ENCODE measurements at places on chromosomes 5 and 9. TPM values are rescaled to one million over a fixed set of nuclear protein-coding genes. Genes with fewer than 3 reads are reported as not detected.

Gene FOXE1
- 7.6 TPM for total RNA-seq

Gene ALDH1B1
- 4.2 TPM for total RNA-seq

DNA sequence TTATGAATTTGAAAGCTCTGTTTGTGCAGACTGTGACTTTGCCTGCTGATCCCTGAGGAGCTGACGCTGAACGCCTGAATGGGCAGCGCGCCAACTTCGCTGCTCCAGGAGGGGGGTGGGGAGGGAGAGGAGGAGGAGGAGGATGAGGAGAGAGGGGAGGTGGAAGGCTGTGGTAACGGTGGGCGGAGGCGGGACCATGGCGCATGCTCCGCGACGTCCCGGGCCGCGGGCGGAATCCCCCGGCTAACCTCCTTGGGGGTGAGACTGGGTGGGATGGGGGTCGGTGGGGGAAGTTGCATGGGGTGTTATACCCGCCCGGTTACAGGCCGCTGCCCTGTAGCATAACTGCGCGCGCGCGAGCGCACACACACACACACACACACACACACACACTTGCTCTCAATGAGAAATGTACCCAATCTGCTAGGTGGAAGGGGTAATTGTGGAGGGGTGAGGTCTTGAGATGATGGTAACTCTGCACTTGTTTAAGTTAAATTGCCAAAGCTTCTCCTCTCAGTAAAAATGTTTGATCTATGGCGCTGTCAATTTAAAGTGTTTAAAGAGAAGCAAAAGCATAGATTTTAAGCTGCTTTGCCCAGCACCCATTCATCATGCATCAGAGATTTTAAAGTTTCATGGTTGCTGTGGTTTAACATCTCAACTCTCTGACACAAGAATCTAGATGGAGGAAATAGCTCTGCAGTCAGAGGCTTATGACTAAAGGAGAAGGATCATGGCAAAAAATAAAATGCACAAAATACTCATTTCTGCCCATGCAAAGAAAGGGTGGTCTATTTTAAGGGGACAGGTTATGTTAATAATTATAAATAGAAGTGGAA, 76.6 kb upstream of the TBCA start:
- peak; percentile 56 for ATAC-seq

DNA sequence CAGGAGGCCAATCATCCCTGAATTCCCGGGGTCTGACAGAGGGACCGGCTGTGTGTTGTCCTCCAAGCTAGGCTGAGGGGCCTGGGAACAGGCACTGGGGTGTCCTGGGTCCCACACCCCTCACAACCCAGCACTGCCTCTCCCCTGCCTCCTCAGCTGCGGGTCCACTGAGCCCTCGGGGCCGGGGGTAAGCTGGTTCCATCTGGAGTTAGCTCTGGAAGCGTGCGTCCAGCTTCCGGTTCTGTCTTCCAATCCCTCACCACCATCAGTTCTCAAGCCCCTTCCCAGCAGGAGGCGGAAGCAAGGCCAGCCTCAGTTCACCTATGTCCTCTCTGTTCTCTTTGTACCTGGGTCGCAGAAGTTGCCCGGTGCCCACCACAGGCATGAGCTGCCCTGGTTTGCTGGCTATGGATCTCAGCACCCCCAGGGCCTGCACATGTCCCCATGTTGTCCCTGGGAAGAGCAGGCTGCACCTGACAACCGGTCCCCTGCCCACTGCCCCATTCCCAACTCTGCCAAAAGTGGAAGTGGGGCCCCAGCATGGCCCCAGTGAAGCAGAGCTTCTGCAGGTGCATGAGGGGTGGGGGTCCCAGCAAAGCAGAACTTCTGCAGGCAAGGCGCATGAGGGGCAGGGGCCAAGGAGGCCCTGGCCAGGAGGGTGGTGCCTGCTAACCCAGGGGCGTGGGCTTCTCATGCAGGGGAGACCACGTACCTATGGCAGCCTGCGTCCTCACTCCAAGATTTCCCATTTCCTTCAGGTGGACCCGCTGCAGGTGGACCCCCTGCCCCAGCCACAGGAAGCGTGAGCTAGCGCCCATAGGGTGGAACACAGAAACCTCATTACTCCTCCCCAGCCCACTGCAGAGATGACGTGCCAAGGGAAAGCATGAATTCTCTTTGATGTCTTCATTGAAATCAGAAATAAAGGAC, 111.9 kb downstream of the ZNF354C start:
- ATAC-seq, result no peak

DNA sequence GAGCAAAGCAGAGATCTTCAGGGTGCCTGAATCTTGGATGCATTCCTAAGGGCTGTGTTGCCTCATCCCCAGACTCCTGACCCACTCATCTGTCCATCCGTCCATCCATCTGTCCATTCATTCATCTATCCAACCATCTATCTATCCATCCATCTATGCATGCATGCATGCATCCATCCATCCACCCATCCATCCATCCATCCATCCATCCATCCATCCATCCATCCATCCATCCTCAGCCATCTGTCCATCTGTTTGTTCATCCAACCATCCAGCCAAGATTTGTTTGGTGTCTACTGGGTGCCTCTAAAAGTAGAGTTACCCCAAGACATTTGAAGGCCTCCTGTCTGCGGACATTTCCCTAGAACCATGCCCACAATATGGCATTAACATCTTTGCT, 27.7 kb upstream of the BARHL1 start:
- ATAC-seq, result no peak

DNA sequence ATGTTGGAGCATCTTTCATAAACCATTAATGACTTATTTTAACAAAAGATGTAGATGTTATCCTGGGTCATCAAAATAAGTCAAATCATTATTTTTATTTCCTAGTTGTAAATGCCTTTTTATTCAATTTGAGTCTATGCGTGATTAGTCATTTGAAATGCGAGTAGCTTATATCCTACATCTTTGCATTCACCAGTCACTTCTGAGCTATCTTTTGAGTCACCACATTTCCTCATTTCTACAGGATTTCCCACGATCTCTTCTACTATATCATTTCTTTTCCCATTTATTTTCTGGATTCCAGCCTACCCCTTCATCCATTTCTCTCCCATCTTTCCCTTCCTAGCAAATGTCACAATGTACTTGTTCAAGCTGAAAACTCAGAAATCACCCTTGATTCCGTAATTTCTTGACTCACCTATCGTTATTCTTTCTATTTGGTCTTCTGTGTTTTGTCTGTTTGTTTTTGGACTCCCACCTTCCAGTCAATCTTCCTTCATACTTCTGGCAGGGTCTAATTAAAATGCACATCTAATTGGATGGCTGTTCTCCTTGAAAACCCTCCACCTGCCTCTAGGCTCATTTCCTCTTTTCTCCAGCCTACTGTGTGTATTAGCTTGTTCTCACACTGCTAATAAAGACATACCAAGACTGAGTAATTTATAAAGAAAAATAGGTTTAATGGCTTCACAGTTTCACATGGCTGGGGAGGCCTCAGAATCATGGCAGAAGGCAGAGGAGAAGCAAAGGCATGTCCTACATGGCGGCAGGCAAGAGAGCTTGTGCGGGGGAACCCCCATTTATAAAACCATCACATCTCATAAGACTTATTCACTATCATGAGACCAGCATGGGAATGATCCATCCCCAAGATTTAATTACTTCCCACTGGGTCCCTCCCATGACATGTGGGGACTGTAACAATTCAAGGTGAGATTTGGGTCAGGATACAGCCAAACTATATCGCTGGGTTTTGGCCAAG, 112.4 kb downstream of the MEF2C start:
- ATAC-seq, result no peak

GRCh38 chr5:115963566-115963965, 1.3 kb downstream of the LVRN start:
- no peak for ATAC-seq

- peak; percentile 40 for ATAC-seq
Measured at GRCh38 chr9:127905004-127905728, 5.8 kb upstream of the ST6GALNAC6 start.

- ATAC-seq, result peak; percentile 39
Measured at GRCh38 chr9:136695435-136695895, 8.2 kb upstream of the AGPAT2 start.
